ENCODE measurements at places on chromosomes 4 and X.
A peak's percentile ranks its signal among the peaks of the same experiment; 100 is the strongest.

- no peak for DNase-seq
These were observed at the start of gene NLRP2B for GRCh38 chrX:57680160-57680559. Gene NLRP2B, minus strand, starts transcription at chrX:57680260.

- DNase-seq: no peak
These were observed 23.8 kb downstream of the FLNA start for GRCh38 chrX:154350429-154351182.

DNA sequence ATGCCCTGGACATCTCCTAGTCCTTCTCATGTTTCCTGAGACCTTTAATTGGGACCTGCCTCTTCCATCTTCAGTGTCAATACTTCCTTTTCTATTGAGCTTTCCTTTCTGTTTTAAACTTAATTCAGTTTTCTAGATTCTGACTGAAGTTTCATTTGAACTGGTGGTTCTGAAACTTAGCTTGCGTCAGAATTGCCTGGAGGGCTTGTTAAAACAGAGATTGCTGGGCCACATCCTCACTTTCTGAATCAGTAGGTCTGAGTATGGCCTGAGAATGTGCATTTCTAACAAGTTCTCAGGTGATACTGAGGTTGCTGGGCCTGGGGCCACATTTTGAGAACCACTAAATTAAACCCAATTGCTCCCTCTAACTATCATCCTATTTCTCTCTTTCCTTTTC, 152.1 kb upstream of the DGKK start:
- no peak for DNase-seq

GRCh38 chr4:73258436-73258685, 237 bp downstream of the ANKRD17 start:
- no peak for DNase-seq

DNA sequence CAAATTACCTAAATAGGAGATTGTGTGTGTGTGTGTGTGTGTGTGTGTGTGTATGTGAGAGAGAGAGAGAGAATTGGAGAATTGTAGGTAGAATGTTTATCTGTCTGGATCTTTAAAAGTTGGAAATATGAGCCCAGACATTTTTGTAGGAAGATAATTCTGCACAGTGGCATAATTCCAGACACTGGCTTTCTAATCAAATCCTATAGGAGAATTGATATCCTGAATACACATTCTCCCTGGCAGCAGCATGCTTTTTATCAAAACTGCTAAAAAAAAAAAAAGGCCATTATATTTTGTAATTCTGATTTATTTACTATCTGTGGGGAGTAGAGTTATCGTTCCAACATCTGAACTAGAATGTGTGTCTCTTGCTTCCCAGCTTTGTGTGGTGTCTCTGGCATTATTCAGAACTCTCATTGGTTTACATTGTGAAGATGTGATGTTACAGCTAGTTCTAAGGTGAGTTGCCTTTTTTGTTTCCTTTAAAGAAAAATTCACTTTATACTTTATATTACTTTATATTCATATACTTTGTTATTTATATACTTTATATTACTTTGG, 122.4 kb downstream of the GATB start:
- no peak for DNase-seq

- DNase-seq: no peak
These were observed 85.4 kb upstream of the ARMCX2 start for GRCh38 chrX:101745046-101745445.

GRCh38 chr4:23932186-23932585, 42.3 kb upstream of the PPARGC1A start:
- no peak for DNase-seq

- peak; percentile 18 for DNase-seq
These were observed 157.5 kb upstream of the ATP6AP2 start for GRCh38 chrX:40423299-40423698.

- no peak for DNase-seq
These were observed 715.8 kb downstream of the CCSER1 start for GRCh38 chr4:90842960-90843359.

GRCh38 chr4:53653484-53654053, 62.3 kb upstream of the LNX1 start:
- peak; percentile 42 for DNase-seq

DNA sequence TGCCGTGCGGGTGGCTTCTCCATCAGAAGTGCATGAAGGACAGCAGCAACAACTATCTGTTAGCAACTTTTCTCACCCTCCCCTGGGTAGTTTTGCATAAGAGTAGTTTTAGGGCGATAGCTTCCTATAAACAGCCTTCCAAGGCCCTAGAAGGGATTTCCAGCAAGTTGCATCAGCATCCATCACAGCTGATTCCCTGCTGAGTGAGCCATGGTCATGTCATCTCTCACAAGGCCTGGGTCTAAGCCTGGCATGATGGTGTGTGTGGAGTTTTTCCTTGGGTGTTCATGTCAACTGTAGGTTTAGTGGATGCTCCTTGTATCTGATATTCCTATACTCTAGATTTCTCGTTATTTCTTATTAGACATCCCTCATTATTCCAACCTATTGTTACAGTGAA, 2324.7 kb upstream of the AGA start:
- no peak for DNase-seq

- no peak for DNase-seq
These were observed 106.8 kb downstream of the FAM9B start for GRCh38 chrX:8927066-8927635.

GRCh38 chr4:62162606-62163005, 962.5 kb downstream of the ADGRL3 start:
- no peak for DNase-seq

DNA sequence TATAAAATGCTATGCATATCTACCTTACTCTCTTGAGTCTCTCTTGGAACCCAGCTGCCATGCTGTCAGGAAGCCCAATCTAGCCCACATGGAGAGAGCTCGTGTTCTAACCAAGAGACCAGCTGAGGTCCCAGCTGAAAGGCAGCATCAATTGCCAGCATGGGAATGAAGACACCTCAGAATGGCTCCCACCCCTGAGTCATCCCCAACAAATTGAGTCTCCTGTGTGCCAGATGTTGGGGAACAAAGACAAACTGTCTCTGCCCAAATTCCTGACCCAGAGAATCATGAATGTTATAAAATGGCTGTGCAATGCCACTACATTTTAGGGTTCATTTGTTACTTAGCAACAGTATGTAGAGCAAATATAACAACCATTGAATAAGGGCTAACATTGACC, 105.2 kb upstream of the STX18 start:
- DNase-seq: no peak

- DNase-seq: peak; percentile 49
These were observed 19.5 kb downstream of the RELL1 start for GRCh38 chr4:37666625-37667071.

DNA sequence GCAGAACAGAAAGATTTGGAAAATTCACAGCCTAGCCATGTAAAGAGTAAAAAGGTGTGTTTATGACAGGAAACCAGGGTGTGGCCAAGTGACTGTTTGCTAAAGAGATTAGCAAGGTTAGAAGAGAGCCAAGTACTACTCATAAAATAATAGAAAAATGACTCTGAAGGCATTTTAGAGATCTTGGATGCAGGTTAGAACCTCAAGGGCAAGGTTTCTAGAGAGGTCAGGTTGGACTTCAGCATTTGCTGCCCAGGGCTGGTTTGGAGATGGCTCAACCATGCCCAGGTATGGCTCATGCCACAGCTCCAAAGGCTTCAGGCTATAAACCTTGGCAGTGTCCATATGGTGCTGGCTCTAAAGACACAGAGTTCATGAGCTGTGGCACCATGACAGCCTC, 40.6 kb upstream of the ADGRA3 start:
- DNase-seq: no peak

All from thyroid gland (tissue), 4 donors.